ENCODE measurements at places on chromosomes 2 and 18.

DNA sequence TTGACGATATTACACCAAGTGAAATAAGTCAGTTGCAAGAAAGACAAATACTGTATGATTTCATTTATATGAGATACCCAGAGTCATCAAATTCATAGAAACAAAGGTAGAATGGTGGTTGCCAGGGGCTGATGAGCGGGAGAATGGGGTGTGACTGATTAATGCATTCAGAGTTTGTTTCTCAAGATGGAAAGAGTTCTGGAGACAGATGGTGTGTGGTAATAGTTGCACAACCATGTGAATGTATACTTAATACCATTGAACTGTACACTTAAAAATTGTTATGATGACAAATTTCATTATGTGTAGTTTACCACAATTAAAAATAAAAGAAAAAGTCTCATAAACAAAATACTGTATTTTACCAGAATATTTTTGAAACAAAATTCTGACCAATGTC is 117.3 kb downstream of the PIGN start:
- no peak for DNase-seq

GRCh38 chr2:74146929-74147726 is 584 bp downstream of the BOLA3 start:
- peak; percentile 42 for DNase-seq

GRCh38 chr2:141068053-141068682 is 1062.6 kb downstream of the LRP1B start:
- no peak for DNase-seq

GRCh38 chr2:4715065-4715464 is 977.1 kb upstream of the SOX11 start:
- DNase-seq: peak; percentile 3

- DNase-seq: no peak
Measured at GRCh38 chr2:10655499-10656225, 34.1 kb downstream of the NOL10 start.
